Activated CD8-positive, alpha-beta memory T cell treated with anti-CD3 and anti-CD28 coated beads, Interleukin-2, amount 10 ng/mL, durations not matched to agents 7 days and 5 days (primary cell): ENCODE measurements at places on chromosomes 3 and 15.

DNA sequence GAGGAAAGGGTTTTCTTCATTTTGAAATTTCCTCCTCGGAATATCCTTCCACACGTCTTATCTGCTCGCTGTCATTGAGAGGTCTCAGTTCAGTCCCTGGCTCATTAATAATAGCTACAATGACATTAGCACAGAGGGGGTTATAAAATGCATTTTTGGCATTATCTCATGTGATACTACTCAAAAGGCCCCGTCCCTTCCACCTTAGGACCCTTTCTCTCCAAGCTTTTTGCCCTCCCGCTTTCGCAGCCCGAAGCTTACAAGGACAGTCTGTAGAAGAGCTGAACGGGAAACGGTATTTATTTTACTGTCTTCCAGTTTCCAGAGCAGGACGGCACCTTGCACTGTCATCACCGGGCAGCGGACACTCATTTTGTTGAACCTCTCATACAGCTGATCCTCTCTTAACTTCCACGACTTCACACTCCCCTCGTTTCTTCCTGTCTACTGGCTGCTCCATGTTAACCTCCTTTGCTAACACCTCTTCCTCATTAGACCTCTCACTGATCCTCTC, 5.6 kb upstream of the PLEKHO2 start:
- no peak for DNase-seq

DNA sequence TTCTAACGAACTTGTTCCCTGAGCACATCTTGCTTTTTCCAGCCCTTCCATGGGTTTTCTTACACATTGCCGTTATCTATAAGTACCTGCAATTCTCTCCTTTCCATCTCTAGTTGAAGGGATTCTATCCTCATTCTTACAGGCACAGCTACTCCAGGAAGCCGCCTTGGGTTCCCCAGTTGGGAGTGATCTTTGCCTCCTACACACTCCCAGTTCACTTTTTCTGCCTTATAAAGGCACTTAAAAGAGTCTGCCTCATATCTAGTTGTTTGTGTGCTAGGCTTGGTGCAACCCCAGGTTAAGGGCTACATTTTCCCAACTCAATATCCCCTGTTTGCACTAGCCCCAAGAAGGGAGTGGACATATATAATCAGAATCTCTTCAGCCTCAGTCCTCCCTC, 44.0 kb upstream of the IREB2 start:
- no peak for DNase-seq

DNA sequence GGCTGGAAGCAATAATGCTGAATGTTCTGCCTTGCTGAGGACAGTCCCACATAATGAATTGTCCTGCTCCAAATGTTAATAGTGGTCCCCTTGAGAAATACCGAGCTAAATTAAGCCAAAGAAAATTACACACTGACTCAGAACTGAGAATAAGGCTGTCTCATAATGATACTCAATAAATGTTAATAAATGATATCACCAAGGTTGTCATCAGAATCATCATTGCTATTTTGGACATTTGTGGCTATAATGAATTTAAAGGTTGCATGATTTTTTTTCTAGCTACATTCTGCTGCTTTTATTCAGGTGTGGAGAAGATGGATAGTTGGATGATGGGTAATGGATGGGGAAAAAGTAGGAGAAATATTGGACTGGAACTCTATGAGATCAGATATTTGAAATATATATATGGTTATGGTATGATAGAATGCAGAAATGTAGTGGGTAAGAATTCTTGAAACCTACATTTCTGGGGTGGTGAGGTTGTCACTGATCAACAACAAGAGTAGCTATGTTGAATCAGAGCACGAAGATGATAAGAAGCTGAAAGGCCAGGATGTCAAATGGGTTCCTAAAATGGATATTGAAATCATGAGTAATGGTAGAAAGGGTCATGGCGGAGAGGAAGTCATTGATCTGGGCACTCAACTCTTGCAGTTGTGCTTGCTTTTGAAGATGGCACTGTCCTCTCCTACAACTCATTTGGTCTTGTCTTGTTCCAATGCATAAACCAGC, 12.8 kb downstream of the CHST2 start:
- DNase-seq, result no peak

DNA sequence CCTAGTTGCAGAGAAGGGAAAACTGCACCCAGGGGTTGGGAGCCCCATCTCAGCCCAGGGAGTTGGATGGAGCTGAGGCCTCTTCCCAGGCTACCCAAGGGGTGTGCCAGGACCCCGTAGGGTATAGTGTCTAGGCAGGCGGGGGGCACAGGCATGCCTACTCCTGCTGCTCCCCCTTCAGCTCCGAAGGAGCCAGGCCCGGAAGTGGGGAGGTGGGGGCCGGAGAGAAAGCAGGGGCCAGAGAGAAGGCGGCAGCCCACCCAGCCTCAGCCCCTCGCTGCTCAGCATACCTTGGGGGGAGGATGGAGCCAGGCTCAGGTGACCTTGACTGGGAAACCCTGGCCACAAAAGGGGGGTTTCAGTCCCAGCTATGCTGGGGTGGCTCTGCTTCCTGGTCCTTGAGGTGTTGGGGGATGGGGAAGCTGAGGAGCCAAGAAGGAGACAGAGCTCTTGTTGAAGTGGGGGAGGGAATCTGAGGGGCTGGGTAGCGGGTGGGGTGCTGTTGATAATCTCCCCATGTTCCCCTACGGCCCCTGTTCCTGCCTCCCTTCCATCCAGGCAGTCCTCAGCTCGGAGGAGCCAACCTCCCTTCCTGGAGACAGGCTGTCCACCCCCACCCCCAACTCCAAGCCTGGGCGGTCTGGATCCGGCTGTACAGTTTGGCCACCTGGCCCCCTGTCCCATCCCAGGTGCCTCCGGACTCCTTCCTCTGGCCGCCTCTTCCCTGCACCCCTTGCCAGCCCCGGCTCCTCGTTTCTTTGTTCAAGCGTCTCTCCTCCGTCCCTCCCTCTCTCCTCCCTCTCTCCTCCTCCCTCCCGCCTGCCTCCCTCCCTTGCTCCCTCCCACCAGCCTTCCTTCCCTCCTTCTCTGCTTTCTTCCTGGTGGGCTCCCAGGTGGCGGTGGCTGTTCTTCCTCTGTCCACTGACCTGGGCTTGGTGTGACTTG, 1.7 kb downstream of the SEMA3F start:
- no peak for DNase-seq

GRCh38 chr15:52529341-52529924, 753 bp upstream of the MYO5A start:
- peak; percentile 51 for DNase-seq

DNA sequence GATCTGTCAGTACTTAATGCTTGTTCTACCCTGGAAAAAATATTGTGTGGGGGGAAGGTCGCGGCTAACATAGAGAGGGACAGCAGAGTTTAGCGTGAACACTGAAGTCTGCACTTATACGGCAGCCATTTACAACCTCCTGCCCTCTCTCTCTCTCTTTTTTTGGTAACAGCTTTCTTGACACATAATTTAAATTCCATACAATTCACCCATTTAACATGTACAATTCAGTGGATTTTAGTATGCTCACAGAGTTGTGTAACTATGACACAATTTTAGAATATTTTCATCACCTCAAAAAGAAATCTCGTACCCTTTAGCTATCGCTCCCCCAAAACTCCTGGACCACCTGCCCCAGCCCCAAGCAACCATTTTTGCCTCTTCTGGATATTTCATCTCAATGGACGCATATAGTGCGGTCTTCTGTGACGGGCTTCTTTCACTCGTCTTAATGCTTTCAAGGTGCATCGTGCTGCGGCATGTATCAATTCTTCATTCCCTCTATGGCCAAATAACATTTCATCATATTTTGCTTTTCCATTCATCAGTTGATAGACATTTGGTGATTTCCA, 141.8 kb downstream of the XXYLT1 start:
- DNase-seq, result no peak

GRCh38 chr15:48558226-48558625, 87.3 kb downstream of the FBN1 start:
- no peak for DNase-seq

GRCh38 chr3:127588806-127589577, 1.5 kb downstream of the TPRA1 start:
- peak; percentile 53 for DNase-seq

DNA sequence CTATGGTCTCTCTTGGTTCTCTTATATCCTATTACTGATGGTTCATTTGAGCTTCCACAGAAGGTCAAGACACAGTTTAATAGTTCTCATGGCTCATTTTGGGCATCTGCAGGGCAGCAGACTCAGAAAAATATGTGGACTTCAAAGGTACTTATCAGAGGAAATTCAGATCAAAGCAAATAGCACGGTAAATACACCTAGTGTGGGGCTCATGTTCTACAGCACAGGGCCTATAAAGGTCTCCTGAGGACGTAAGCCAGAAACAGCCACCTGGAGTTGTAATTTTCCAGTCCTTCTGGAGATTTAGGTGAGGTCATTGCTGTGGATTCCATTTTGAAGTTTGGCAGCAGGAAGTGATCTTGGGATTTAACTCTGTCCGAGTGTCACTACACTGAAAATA, 134.5 kb upstream of the SGO1 start:
- no peak for DNase-seq

DNA sequence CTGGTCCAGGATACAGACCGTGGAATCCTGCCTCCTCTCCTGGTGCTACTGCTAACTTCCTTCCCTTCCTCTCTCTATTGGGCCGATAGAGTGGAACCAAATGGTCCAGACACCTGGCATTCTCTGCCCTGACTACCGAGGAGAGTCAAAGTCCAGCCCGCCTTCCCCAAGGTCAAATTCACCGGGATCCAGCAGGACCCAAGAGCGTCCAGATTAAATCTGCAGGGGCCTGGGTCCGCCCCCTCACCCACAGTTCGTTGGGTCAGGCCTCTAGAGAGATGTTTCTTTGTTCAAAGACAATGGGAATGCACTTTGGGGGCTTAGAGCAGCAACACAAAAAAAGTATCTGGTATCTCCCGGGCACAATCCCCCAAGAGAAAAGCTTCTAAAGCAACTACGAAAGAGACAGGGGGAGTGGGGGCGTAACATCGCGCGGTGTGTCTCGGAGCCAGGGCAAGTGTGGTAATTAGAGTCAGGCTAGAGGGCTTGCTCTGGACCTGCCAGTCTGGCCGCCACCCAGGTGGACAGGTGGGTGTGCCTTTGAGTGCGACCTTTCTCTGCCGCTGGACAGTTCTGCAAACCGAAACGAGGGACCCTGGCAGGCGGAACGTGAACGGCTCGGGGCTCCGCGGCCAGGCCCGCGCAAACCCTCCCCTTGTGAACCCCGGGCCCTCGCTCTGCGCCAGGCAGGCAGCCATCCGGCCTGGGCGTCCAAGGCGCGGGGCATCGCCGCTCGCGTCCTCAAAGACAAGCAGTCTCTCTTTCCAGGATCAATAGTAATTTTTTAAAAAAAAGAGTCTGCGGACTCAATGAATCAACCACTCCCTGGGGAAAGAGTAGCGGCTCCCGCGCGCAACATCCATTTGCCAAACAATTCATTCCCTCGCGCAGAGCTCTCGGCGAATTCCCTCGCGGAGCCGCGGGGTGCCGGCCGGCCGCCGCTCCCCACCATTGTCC, 806 bp downstream of the KLHL25 start:
- peak; percentile 62 for DNase-seq

- no peak for DNase-seq
Observed at GRCh38 chr15:98951493-98952320, 55.9 kb downstream of the PGPEP1L start.

- no peak for DNase-seq
Observed at GRCh38 chr3:143979813-143980212, 8.2 kb downstream of the DIPK2A start.

DNA sequence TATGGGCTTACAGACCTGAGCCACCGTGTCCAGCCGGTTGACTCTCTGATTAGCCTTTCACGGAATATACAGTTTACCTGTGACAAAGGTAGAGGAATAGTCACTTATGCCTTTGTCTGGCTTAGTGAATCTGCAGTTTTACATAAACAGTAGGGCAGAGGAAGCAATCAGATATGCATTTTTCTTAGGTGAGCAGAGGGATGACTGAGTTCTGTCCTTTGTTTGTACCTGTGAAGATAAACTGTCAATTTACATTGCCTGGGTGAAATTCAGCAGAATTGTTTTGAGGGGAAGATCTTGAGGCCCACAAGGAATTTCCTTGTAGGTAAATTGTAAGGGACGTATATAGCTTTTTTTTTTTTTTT, 10.8 kb downstream of the EDEM1 start:
- no peak for DNase-seq

GRCh38 chr3:158465074-158465473, 105.9 kb upstream of the MLF1 start:
- no peak for DNase-seq

- no peak for DNase-seq
Observed at GRCh38 chr3:48306860-48307530, 26.5 kb downstream of the SPINK8 start.

GRCh38 chr3:197352382-197352781, 54.0 kb upstream of the DLG1 start:
- no peak for DNase-seq

DNA sequence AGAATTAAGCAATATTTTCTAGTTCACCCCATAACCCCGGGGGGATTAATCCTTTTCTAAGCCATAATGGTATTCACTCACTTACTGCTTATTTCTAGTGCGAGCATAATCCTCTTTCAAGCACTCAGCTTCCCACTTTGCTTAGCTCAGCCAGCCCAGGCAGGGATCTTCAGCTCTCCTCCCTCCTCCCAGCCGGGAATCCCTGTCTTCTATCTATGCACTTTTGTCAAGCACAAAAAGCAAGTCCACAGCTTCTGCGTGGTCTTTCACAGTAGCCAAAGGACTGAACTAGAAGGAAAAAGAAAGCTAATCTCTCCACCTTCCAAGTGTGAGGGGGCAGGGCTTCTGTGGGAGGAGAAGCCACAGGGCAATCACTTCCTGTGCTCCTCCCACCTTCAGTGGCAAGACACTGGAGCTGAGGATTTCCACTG, 62.8 kb downstream of the PEX5L start:
- DNase-seq, result no peak

GRCh38 chr3:65677486-65678010, 361.2 kb downstream of the MAGI1 start:
- no peak for DNase-seq

- no peak for DNase-seq
Observed at GRCh38 chr15:25335279-25335678, 103.5 kb downstream of the UBE3A start.

- peak; percentile 63 for DNase-seq
Observed at GRCh38 chr3:50189274-50189673, 2.1 kb upstream of the GNAT1 start.

DNA sequence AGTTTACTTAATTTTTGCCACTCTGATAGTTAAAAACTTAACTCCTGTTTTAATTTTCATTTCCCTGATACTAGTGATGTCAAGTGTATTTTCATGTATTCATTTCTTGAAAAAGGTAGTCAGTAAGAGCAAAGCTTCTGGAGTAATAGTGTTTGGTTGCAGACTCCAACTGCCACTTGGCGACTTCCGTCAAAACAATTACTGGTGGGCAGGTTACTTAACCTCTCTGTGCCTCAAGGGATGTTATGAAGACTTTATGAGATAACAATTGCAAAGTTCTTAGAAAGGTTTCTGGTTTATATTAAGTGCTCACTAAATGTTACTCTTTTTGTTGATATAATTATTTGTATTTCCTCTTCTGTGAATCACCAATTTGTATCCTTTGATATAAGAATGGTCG, 129.7 kb downstream of the NFKBIZ start:
- no peak for DNase-seq

GRCh38 chr15:43911235-43911781, 84.5 kb downstream of the WDR76 start:
- DNase-seq, result no peak

- DNase-seq, result no peak
Observed at GRCh38 chr15:30974112-30974511, 17.3 kb downstream of the MTMR10 start.
